ENCODE measurements at places on chromosomes 16 and 17.
A peak's percentile ranks its signal among the peaks of the same experiment; 100 is the strongest.

- H3K4me3 ChIP-seq = no peak overlapping the region
- no peak for DNase-seq
- no peak overlapping the region for H3K27ac ChIP-seq
These were observed 21.0 kb upstream of the NOMO2 start for GRCh38 chr16:18582902-18583301.

GRCh38 chr17:78010759-78011158 is 52.3 kb downstream of the TNRC6C start:
- no peaks in the 10 kb centered on the region for H3K27me3 ChIP-seq
- no peaks in the 10 kb centered on the region for H3K36me3 ChIP-seq
- H3K4me1 ChIP-seq = no peaks in the 10 kb centered on the region
- DNase-seq = no peak
- no peak overlapping the region for H3K4me3 ChIP-seq

DNA sequence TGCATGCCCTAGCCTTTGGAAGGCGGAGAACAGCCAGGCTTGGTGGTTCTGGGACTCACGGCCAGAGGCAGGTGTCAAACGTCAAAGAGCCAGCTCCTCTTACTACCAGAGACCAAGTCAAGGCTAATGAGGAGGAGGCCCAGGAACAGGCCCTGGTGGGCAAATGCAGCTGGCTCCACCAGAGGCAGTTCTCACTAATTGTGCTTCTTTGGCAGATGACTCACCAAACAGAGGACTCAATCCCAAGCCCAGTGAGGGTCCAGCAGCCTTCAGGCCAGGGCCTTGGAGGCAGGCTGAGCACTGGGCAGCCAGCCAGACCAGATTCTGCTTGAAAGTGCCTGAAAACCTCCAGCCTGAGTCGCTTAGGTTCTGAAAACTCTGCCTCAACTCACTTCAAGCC is 336.5 kb upstream of the CDH5 start:
- peaks cover 6% of the 10 kb centered on the region for H3K4me1 ChIP-seq
- H3K36me3 ChIP-seq = no peaks in the 10 kb centered on the region

GRCh38 chr16:87207509-87207908 is 109.7 kb downstream of the C16orf95 start:
- peak overlapping the region; percentile 18 for H3K27ac ChIP-seq
- no peak for DNase-seq
- no peaks in the 10 kb centered on the region for H3K27me3 ChIP-seq
- H3K36me3 ChIP-seq = no peaks in the 10 kb centered on the region
- no peak overlapping the region for H3K4me3 ChIP-seq

GRCh38 chr17:60403962-60404361 is 12.0 kb upstream of the USP32 start:
- no peak overlapping the region for H3K4me3 ChIP-seq
- no peaks in the 10 kb centered on the region for H3K27me3 ChIP-seq
- H3K36me3 ChIP-seq = no peaks in the 10 kb centered on the region
- no peak for DNase-seq
- H3K27ac ChIP-seq = no peak overlapping the region

GRCh38 chr16:30509081-30509765 is 17.1 kb downstream of the ZNF768 start:
- no peaks in the 10 kb centered on the region for H3K27me3 ChIP-seq
- H3K4me1 ChIP-seq = no peaks in the 10 kb centered on the region
- DNase-seq = no peak
- H3K36me3 ChIP-seq = no peaks in the 10 kb centered on the region

GRCh38 chr17:36999471-36999870 is 50.7 kb downstream of the AATF start:
- H3K36me3 ChIP-seq = no peaks in the 10 kb centered on the region
- no peaks in the 10 kb centered on the region for H3K4me1 ChIP-seq
- no peak overlapping the region for H3K4me3 ChIP-seq
- no peaks in the 10 kb centered on the region for H3K27me3 ChIP-seq
- H3K27ac ChIP-seq = no peak overlapping the region
- DNase-seq = no peak

DNA sequence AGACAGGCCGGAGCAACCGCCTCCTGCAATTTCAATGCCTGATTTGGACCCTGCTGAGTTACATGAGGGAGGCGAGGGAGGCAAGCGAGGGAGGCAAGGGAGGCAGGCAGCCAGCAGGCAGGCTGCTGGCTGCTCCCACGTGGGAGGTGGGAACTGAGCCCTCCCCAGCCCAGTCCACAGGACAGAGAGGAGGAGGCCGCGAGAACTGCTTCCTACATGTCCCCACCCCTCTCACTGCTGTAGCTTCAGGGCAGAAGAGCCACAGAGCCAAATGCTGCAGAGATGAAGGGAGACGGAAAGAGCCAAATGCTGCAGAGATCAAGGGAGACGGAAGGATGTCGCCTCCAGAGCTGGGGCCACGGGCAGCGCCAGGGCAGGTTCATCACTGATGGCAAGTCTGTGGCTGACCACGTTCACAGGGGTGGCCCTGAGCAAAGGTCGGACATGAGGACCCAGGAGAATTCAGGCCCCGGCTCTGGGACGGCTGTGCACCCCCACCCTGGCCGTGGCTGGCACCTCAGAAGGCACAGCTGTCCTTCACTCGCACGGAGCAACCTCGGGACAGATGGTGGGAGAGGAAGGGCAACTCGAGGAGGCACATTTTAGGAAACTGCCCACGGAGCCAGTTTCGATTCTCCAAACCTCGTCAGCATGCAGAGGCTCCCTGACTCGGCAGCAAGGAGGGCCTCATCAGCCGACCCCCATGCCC is 21.5 kb downstream of the RPH3AL start:
- peak overlapping the region; percentile 88 for H3K27ac ChIP-seq
- DNase-seq = no peak
- no peaks in the 10 kb centered on the region for H3K27me3 ChIP-seq
- peak overlapping the region; percentile 16 for H3K4me3 ChIP-seq

GRCh38 chr17:62705156-62705777 is 77.8 kb downstream of the MRC2 start:
- H3K4me1 ChIP-seq = peaks cover 26% of the 10 kb centered on the region
- DNase-seq = no peak
- H3K27me3 ChIP-seq = no peaks in the 10 kb centered on the region
- H3K4me3 ChIP-seq = no peak overlapping the region
- H3K36me3 ChIP-seq = no peaks in the 10 kb centered on the region
